Stimulated activated naive CD4-positive, alpha-beta T cell (primary cell): ENCODE measurements at places on chromosomes 7 and 10.

- no peak for DNase-seq
Measured at GRCh38 chr10:92081641-92082040, 158.1 kb downstream of the BTAF1 start.

DNA sequence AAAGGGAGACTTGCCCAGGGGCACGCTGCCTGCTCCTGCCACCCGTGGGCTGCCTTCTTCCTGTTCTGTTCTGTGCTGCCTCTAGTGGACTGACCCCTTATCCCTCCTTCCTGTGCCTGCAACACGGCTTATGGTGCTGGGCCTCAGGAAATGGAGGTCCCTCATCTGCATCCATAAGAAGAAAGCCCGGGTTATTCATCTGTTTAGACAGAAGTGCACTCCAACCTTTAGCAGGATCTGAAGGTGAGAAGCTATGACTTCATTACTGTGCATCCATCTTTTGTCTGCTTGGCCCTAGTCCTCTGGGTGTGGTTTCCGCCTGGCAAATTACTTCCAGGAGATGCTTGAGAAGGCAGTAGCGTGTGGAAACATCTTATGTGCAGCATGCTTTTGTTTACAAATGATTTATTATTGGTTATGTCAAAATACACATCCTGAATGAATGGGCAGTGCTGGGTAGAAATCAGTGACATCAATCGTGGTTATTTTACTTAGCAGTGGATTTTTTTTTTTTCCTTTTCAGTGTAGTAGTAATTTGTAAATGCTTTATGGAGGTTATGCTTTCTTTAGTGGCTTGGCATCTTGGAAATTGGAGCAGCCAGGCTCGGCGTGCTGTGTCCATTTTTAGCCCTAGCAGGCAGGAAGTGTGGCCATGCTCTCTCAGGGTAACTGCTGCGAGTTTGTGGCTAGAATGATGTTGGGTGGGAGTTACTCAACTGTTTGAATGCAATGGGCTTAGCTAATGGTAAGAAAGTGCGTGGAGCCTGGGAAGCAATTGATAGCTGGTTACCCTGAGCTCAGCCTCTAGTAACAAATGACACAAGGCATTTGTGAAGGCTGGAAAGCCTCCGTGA lies 12.7 kb downstream of the PTPRE start:
- no peak for DNase-seq

DNA sequence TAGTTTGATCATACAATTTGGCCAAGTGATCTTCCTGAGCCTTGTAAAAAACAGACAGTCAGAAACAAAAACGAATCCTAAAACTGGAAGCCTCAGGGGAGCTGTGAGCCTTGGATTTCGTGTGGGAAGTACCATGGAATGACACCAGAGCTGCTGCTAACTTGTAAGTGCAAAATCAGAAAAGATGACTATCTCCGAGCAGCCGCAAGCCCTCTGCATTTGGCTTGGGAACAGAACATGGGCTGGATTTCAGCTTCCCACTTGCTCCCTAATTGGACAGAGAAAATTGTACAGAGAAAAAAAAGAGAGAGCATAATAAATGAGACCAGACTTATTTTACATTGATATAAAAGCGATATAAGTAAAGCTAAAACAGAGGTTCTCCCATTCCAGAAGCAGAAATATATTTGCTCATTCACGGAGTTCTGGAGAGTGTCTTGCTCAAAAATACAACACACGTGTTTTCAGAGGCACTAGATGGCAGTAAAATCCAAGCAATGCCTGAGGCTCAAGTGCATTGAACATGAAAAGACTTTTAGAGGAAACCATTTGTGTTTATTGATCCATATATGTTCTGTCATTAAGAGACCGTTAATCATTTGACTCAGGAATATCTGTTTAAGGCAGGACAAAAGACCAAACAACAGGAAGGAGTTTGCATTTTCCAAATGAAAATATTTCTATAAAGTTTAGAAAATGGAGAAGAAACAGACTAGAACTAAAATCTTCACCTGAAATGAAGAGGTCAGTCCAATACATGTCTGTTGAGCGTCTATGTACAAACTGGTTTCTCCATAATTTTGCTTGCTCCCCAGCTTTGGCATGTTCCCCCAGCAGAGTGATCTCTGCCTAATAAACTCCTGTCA lies 78.3 kb upstream of the SLC26A5 start:
- no peak for DNase-seq

GRCh38 chr7:50661345-50662040 lies 96.3 kb upstream of the DDC start:
- DNase-seq = no peak

DNA sequence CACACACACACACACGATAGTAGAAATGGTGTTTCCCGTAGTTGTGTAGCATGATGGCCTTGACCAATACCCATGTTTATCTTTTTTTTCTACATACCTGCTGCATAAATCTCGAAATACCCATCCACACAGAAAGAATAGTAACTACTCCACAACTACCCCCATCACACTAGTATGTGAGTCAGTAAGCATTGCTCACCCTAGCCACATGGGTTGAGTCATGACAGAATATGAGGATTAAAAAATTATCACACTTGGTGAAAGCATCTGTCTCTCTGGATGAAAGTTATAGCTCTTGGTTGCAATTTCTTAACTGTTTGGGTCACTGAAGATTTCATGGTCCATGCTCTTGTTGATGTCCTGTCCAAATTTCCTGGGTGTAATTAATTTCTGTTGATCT lies 103.4 kb upstream of the MDFIC start:
- DNase-seq = no peak

GRCh38 chr7:147519062-147519461 lies 1071.5 kb upstream of the C7orf33 start:
- no peak for DNase-seq

DNA sequence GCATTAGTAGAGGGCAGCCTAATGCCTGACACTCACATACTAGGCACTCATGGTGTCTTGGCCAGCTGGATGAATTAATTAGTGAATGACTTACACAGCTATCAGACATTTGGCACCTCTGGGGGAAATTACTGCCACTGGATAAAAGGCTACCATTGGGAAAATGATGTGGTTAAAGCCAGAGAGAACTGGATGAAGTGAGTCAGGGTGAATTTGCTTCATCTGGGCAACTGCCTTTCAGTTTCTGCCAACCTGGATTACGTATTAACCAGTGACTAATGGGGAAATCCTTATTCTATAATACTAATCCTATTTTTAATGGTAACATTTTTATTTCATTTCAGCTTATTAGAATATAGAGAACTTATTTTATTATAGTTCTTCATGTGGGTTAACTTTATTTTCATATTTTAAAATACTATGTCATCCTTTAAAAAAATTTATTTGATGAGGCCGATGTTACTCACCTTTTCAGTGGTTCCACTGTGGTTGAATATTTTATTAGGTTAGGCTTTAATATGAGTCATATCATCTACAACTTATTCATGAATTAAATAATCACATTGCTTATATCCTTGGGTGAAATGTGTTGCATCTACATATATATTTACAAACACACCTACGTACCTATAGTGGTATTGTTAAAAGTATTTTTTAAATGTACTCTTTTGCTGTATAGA lies 85.6 kb upstream of the CAPZA2 start:
- DNase-seq = no peak

DNA sequence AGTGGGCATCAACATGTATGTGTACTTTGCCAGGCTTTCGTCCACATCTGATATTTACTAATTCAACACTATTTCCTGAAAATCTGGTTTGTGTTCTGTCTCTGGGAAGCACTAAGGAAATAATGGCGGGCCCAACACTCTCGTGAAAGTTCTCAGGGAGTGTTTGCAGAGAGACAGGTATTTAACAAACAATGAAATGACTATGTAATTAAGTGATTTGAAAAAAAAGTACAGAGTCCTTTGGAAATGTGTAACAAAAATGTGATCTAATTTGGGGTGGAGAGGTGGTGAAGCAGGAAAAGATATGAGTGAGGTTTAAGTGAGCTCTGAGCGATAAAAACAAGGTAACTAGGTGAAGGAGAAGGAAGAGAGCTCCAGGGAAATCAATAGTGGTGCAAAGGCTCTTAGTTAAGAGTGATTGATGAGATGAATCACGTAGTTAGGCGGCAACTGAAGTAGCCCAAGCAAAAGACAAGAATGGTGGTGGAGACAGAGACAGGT lies 95.3 kb upstream of the DNAJB12 start:
- DNase-seq = no peak

DNA sequence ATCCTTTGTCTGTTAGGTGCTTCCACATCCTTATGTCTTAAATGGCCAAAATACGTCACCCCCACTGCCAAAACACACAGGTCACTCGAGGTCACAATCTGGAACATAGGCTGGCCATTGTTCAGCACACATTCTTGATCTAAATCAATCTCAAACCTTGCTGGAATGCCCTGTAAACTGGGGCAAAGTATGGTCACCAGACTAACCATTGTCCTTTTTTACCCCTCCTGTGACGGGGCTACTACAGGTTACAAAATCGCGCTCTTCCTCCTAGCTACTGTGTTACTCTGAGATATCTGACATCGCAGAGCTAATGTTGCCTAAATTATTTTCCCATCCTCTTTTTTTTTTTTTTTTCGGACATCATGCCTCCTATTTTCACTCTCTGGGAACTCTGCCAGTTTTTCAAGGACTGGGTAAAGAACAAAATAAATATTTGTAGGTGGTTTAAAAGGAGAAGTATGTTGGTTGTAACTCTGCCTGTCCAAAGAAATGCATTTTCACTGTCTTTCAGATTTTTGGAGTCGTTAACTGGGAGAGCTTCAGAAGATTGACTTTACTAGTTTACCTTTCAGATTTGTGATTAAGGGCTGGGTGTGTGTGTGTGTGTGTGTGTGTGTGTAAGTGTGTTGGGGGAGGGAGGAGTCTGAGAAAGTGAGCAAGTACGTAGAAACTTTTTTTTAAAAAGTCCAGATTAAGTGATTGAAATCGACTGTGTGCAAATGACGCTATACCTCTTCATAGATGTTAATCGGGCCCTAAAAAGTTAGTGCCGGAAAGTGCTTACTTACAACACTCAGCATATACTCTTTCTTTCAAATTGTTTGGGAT lies 942 bp upstream of the KIAA1217 start:
- DNase-seq = no peak

DNA sequence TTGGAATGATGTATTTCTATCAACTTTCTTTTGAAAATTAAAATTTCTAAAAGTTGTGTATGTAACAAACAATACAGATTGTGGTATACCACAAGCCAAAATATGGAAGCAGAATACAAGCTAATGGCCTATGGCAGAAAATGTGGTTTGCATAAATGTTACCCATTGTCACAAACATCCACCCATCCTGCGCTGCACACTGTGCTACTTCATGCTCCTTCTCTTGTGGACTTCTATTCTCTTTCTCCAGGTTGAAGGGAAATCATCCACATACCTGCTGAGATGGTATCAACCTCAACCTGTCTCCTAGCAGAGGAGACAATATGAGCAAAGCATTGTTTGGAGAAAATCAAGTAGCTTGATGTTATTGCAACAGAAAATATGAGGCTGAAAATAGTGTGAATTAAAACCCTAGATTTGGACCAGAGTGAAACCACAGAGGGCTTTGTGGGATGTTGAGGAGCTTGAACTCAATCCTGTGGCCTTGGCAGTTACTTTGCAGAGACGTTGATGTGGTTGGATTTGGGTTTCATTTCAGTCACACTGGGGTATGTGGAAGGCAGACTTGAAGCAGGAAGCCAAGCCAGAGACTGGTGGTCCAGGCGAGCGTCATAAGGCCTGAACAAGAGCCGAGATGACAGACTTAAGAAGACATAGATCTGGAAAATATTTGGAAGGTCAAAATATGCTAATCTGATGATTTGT lies 63.8 kb downstream of the ICA1 start:
- no peak for DNase-seq

DNA sequence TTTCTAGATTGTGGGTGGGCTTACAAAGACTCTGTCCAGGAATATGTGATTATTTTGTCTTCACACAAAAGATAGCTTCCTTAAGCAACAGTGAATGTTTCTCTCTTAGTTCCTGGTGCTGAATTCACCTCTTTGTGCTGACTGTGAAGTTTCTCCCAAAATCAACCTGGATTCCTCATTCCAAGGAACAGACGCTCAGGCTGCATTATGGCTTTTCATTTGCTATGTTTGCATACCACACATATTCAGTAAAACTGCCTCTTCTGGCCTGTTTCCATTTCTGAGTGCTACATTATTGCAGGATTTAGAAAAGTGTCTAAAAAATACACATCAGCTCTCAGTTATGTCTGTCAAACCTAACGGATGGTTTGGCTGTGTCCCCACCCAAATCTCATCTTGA lies 21.5 kb downstream of the MACROH2A2 start:
- DNase-seq = no peak
